ENCODE measurements at places on chromosomes 7 and 10.

- peak; percentile 32 for DNase-seq
These were observed 7.5 kb downstream of the GRID1 start for GRCh38 chr10:86359111-86359510.

- DNase-seq: no peak
These were observed 79.1 kb downstream of the NAMPT start for GRCh38 chr7:106205621-106206222.

DNA sequence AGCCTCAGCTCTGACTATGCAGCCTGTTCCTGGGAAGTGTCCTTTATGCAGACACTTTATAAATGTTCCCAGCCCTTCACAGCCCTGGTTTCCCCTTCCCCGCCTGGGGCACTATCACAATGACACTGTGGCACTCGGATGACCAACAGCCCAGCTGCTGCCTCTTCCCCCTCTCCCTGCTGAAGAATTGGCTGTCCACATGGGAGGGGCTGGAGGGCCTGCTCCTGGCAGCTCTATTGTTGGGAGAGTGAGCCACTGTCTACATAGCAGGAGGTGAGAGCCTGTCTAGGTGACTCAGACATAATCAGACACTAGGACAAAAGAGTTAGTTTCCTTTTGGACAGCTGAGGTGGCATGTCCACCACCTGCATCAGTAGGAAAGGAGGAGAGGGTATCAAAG is 437.5 kb downstream of the PLXNA4 start:
- peak; percentile 79 for DNase-seq

GRCh38 chr7:131900785-131901287 is 344.4 kb upstream of the PODXL start:
- peak; percentile 34 for DNase-seq

DNA sequence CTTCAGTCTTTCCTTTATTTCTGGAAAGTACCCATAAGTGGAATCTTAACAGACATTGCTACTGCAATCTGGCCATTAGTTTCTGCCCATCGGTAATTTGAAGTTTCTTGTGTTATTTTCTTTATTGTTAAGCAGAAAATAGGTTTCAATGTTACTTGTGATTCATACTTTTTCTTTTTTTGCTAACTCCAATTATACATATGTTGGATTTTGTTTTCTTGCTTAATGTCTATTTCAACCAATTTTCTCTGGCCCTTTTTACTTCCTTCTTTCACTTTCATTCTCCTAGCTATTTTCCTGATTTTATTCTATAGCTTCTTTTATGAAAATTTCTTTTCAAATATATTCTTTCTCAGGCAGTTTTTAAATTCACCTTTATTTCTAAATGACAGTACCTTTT is 457.4 kb downstream of the TCERG1L start:
- no peak for DNase-seq

DNA sequence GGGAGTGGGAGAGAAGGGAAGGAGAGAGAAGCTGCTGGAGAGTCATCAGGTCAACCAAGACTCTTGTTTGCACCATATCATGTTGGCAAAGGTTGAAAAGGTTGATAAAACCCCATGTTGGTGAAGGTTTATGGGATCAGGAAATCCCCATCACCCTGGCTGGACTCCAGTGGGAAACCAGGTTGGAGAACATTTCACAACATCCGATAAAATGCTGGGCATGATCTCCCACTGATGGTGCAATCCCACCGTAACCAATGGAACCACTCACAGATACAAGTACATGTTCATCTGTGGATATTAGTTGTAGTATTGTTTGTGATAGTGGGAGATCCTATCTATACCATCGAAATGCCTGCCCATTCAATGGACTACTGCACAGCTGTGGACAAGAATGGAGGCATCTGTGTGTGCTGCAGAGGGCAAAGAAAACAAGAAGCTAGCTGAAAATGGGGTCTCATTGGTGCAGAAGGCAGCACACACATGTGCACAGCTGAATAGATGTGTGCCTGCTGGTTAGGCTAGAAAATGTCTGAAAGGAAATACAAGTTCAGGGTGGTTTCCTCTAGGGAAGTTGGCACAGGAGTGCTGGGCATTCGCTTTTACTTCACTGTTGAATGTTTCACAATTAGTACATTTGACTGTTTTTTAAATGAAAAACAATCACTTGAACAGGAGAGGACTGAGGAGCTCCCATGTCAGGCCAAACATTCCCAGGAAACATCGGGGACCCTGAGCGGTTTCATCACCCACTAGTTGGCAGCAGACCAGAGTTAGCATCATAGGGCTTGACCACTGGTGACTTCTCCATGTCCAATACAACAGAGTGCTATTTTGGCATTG is 80.4 kb upstream of the MGMT start:
- no peak for DNase-seq

GRCh38 chr10:120700426-120700825 is 150.7 kb upstream of the WDR11 start:
- no peak for DNase-seq

DNA sequence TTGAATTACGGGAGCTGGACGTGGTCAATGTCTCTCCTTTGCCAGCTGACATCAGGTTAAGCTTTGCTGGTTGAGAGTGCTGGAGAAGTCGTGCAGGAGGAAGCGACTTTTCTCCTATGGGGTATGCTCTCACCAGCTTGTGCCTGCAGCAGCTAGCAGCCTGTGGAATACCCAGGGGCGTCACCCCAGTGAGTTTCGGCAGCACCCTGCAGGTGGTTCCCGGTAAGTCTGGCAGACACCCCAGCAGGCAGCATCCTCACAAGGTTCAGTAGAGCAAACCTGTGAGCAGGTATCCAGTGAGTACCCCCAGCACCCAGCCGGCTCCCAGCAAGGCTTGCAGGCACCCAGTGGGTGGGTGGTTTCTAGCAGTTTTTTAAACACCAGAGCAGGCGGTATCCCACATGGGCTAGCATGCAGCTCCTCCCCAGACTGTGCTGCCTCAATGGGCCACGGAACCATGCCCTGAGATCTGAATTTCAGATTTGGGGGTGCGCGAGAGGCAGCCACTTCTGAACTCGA is 74.8 kb upstream of the SVIL start:
- DNase-seq: no peak

DNA sequence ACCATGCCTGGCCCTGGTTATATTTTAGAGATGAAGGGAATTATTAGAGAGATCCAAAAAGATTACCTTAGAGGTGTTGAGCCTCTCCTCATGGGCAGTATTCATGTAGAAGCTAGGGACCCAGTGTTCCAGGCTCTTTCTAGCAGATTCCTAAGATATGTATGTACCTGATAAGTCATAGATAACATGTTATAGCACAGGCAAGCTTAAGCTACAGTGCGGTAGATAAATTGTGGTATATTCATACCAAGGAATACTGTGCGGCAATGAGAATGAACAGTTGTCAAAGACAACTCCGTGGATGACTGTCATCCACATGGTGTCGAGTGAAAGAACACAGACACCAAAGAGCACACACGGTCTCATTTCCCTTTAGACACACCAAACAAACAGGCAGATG is 53.1 kb downstream of the TACR2 start:
- DNase-seq: no peak

- no peak for DNase-seq
These were observed 49.2 kb downstream of the CHST3 start for GRCh38 chr10:72013202-72013945.

All from islet precursor cell (in vitro differentiated cells).